ENCODE measurements at places on chromosomes 1 and 21. TPM values are rescaled to one million over a fixed set of nuclear protein-coding genes. Genes with fewer than 3 reads are reported as not detected.

The CHI3L1 gene
- total RNA-seq = not detected

The HFM1 gene
- total RNA-seq = 0.10 TPM

The CBR1 gene
- 314 TPM for total RNA-seq

The CLIC6 gene
- total RNA-seq = 0.02 TPM

The TEDDM1 gene
- total RNA-seq = not detected

The PAQR6 gene
- total RNA-seq = 0.37 TPM

The PKLR gene
- total RNA-seq = not detected

The PADI2 gene
- 0.12 TPM for total RNA-seq

The GPR25 gene
- total RNA-seq = not detected

The TMEM79 gene
- total RNA-seq = 2.2 TPM

The FALEC gene
- total RNA-seq = not detected

The PDE9A gene
- not detected for total RNA-seq

The G0S2 gene
- 267 TPM for total RNA-seq

The NFASC gene
- 17.6 TPM for total RNA-seq

The RPTN gene
- total RNA-seq = not detected

The HPDL gene
- total RNA-seq = not detected

The OR10J1 gene
- not detected for total RNA-seq

The ASCL5 gene
- not detected for total RNA-seq

All from M059J (cell line).